ENCODE measurements at places on chromosomes 1 and 21.

- DNase-seq = no peak
Observed at GRCh38 chr1:119463569-119463968, 43.4 kb upstream of the HSD3B1 start.

- no peak for DNase-seq
Observed at GRCh38 chr1:194117582-194117981, 931.2 kb upstream of the B3GALT2 start.

- no peak for DNase-seq
Observed at GRCh38 chr1:151825751-151826660, 5.6 kb downstream of the RORC start.

- DNase-seq = no peak
Observed at GRCh38 chr1:109923131-109923945, 12.7 kb downstream of the CSF1 start.

DNA sequence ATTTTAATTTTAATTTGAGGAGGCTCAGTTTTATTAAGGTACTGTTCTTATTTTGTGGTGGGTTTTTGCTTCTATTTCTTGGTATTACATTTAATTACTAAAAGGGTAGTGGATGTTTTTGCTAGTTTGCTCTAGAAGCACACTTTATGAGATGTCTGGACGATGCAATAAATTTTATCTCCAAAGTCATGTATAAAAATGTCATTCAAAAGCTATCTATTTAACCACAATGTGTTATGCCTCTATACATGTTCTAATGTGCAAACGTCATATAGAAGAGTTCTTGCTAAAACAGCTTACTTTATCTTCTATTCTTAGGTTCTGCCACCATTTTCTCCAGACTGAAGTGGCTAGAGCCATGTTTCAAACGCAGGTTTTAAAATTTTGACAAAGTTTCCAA is 12.9 kb upstream of the MPC2 start:
- no peak for DNase-seq

DNA sequence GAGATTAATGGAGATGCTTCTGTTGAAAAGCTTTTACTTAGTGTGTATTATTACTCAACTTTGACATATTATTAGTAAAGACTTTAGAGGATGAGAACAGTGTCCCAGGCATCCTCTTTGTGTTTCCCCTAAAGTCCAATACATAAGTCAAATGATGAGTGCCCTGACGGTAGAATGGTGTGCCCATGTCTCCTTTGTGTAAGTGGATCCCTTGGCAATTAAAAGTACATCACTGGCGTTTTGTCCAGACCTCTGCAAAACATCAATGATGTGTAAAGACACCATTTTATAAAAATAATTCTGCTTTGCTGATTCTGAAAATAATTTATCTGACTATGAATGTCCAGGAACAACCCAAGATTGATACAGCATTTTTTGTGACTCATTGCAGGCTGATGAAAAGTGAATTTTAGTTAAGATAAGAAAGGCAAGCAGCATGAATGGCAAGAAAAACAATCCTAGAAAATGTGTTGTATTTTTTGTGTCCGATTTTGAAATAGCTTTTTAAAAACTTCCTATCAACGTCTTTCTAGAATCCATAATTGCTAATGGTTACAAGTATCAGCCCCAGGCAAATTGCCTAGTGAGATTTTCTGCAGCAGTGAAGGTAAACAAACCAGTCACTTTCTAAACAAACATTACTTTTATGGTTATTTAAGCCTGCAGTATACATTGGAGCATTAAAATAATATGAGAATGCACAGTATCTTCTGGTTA is 251.5 kb downstream of the PTPRC start:
- no peak for DNase-seq

- no peak for DNase-seq
Observed at GRCh38 chr1:25740071-25740470, 59.9 kb upstream of the SELENON start.

DNA sequence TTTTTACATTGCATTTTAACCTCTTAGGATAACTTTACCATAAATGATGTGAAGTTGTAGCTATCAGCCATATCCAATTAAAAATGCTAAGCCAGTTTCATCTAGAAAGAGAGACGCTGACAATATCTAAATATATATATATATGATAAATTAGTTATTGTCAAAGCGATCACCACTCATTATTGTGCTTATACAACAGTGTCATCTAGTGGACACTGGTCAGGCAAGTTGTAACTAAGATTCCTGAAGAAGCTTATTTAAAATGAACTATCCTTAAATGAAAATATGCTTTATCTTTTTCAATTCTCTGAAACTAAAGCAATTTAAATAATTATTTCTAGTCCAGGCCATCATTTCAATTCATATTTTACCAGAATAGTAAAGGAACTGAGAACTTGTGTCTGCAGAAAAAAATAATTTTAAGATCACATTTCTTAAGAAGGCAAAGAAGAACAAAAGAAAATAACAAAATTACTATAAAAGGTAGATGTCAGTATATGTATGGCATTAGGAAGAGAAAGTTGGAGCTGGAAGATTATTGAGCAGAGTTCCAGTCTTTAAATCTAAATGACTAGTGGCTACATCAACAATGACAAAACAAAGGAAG is 193.3 kb upstream of the SNX7 start:
- peak; percentile 11 for DNase-seq

DNA sequence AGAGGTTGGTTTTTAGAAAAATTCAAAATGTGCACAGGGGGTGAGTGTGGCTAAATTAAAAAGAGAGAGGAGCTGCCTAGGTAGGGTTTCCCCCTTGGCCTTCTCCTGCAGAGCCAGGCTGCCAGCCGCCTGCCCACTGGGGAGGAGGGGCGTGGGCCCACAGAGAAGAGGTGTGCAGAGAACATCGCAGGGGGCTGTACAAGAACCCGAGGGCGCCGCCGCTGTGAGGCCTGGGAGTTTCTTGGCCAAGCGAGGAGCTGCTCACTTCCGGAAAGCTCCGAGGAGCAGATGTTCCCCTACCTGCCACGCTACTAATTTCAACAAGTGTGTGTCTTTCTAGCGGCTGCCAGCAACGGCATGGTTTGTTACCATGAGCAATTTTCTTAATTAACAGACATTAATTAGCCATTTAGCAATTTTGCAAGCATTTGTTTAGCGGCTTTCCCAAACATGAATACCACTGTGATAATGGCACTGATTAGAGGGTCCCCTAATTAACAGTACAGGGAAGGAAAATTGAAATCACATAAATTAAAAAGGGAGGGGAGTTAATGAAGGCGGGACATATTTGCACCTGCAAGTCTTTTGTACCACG is 59.7 kb downstream of the MRPL37 start:
- no peak for DNase-seq

GRCh38 chr21:32476661-32477423 is 64.3 kb downstream of the EVA1C start:
- DNase-seq = no peak

DNA sequence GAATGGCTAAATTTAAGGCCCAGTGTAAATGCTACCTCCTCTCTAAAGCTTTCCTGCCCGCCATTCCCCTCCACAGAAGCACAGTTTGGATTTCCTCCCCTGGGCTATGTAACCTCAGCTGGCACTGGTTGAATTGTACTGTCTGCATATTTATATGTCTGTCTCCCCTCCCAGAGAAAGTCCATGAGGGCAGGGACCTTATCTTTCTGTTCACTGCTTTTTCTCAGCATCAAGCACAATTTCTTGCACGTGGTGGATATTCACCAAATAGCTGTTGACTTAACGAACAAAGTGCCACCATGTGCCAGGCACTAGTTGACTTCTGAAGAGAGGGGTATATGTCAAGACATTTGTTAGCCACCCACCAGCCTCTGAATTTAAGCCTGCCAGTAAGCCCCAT is 9.5 kb upstream of the PDIK1L start:
- no peak for DNase-seq

DNA sequence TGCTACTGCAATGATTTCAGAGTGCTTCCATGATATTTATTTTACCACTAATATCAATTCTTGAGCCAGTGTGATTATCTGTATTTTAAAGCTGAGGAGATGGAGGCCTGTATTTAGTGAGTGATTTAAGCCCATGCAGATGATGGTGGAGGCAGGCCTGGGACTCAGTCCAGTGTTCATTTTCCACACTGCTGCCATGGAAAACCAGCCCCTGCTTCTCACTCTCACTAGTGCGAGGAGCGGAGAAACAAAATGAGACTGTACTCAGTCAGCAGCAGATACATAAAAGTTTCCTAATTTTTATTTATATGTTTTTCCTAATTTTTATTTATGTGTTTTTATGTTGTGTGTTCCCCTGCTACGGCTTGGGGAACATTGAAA is 32.8 kb downstream of the LRRC8B start:
- no peak for DNase-seq

All from BJ (cell line).